ENCODE measurements at places on chromosomes 4 and X.

- no peak for DNase-seq
Observed at GRCh38 chrX:31099536-31100090, 27.8 kb upstream of the FTHL17 start.

DNA sequence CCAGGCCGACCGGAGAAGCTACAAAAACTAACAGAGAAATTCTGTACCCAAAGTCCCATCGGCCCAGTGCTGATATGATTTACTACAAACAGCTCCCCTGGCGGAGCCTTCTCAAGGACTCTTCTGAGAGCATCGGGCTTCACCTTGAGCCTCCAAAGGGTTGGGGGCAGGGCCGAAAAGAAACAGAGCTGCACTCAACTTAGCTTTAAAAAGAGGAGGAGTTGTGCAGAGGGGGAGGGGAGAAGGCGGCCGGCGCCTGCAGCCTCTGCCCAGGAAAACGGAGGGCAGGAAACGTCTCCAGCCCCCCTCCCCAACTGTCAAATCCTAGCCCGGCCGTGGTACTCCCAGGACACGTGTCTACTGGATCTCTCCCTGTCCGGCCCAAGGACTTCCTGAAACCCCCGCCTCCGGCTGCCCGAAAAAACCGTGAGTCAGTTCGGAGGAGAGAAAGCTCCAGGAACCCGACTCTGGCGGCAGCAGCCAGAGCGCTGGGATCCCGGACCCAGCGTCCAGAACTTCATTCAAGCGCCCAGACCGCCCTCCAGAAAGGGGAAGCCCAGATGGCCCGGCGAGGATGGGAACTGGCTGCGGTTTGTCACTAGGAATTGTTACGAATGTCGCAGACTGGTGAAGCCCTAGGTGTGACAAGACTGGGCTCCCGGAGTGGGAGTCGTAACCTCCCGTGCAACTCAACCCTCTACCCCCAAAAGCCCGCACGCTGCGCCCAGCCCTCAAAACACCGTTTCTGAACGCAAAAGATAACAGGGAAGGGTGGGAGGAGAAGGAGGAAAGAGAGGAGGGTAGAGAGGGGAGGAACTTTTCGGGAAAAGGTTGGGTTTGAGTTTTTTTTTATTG is 973 bp downstream of the ADAMTS3 start:
- peak; percentile 46 for DNase-seq

- DNase-seq = no peak
Observed at GRCh38 chrX:31506360-31506759, 434.5 kb upstream of the FTHL17 start.

DNA sequence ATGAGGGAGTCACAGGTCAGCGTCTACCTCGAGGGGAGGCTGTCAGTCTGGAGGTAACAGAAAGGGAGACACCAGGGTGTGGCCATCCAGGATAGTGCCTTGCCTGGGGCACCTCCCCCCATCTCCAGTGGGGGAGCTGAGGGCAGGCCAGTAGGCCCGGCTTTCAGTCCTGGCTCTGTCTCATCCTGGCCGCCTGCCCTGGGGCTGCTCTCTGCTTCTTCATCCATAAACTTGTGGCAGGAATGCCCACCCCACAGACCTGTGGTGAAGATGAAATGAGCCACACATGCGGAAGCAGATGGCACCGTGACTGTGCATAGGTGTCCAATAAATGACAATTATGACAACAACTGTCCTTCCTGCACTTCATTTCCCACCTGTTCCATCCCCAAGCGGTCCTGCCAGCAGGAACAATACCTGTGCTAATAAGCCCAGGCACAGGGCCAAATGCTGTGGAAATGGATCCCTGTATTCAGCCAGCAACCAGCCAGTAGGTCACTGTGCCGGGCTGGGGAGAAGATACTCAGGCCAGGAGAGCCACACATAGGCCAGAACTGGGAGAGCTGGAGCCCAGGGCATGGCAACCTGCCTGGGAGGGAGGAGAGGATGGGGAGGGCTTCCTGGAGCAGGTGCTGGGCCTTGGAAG is 30.2 kb downstream of the TRO start:
- no peak for DNase-seq

GRCh38 chrX:13284570-13284969 is 35.3 kb downstream of the ATXN3L start:
- no peak for DNase-seq

GRCh38 chr4:13852411-13852810 is 224.9 kb upstream of the BOD1L1 start:
- DNase-seq = no peak

DNA sequence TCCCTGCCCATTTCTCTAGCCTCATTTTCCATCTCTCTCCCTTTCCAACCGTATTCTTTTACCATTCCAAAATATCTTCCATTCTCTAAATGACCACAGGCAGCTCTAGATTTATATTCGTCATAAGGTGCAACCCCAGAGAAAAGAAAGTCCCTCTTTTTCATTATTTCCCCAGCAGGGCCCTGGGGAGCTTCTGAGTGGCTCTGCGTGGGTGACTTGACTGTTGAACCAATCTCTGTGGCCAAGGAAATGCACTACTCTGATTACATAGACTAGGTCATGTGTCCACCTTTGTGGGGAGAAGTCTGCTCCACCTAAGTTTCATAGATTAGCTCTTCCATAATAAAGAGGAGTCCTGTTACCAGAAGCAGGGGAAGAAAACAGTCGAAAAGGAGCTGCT is 51.4 kb downstream of the ATOH1 start:
- DNase-seq = no peak

- DNase-seq = no peak
Observed at GRCh38 chr4:165872461-165873297, at the start of gene TLL1. TLL1 (plus strand) TSS chr4:165873237; CDS start chr4:165873905, 668 bp downstream.

DNA sequence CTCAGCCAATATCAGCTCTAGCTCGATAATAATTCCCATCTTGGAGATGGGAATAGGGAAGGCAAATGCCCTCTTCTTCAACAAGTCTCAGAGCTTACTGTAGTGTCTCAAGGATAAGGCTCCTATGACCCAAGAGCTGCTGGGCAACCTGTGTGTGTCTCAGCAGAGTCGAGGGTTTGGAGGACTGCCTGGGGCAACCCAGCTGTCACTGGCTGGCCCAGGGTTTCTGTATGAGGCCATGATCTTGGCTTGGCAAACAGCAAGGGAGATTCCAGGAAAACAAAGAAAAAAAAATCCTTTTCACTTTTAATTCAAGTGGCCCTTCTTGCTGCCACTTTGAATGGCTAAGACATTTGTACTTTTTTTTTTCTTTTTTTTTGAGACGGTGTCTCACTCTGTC is 34.4 kb downstream of the TMSB4X start:
- DNase-seq = no peak

GRCh38 chrX:123801901-123802300 is 58.0 kb upstream of the XIAP start:
- no peak for DNase-seq

- no peak for DNase-seq
Observed at GRCh38 chr4:169758401-169758962, 738 bp upstream of the HPF1 start.

DNA sequence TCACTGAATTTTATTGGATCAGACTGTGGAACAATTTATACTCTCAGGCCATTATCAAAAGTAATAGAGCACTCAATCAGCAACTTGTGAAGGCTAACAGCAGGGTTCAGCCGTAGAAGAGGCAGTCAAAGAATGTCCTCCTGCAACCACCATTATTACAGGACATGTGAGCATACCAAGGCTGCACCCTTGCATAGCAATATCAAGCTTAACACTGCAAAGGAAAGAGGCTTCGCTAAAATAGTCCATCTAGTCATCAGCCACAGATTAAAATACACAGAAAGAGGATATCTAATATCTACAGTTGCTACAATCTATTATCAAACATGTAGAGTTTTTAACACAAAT is 42.9 kb upstream of the TMPRSS11B start:
- no peak for DNase-seq

- no peak for DNase-seq
Observed at GRCh38 chr4:121070274-121070673, 2.1 kb downstream of the NDNF start.
